Pancreas (tissue), 10 donors: ENCODE measurements at places on chromosomes 12 and 14.
A peak's percentile ranks its signal among the peaks of the same experiment; 100 is the strongest.

DNA sequence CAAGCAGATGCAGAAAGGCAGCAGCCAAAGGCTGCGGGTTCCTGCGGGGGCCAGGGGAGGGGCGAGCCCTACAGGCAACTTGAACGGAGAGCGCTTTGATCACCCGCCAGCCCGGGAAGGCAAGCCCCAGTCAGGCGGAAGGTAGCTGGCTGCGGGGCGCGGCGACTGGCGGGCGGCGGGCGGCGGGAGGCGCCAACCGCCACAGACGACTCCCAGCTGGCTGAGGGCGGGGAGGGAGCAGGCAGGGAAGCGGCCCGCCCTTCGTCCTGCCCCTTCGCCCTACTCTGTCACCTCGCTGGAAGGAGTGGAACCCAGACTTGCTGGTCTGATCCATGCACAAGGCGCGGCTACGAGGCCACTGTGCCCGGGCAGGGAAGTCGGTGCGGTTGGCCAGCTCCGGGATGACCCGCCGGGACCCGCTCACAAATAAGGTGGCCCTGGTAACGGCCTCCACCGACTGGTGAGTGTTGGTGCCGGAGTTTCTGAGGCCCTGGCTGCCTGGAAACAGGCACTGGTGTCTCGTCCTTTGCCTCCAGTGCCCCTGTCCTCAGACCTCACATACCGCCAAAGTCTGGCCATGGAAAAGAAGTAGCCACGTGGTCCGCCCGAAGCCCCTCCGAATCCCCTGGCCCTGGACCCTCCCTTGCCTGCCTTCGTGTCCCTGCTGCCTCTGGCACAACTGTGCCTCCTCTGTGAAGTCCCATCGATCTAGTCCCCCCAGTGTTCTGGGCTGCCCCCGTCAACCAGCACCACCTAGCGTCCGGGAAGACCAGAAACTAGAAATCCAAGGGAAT, 15.4 kb upstream of the CARMIL3 start:
- DNase-seq = peak; percentile 86

DNA sequence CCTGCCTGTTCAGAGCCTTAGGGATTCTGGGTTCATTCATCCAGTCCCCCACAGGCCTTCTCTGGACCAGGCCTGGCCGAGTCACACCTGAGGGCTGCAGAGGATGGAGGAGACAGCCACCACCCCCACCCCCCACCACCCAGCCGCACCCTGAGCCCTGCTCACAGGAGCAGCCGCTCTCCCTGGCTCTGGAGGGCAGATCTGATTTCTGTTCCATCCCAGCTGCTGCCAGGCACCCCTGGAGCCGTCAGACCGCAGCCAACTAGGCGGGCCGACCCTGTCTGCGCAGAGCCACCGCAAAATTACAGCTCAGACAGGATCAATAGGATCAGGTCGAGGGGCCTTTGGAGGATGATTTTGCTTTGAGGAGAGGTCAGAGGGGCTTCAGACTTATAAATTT, 154.6 kb upstream of the MYL2 start:
- no peak for DNase-seq

GRCh38 chr12:122421187-122421820, 1.2 kb downstream of the CLIP1 start:
- DNase-seq = peak; percentile 56

DNA sequence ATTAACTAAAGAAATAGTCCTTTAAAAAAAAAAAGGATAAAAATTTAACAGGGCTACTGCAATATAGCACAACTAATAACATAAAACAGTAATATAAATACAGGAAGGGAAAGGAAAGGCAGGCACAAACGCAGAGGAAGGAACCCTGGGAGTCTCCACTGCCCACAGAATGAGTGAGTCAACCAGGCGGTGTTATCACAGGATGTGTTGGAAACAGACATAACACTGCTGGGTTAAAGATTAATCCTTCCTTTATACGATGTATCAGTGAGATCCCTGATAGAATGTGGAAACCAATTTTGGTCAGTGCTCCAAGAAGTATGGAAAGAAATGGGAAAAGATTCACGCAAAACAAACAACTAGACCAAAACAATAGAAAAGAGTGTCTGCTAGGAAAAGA, 47.9 kb downstream of the FGD6 start:
- DNase-seq = no peak

DNA sequence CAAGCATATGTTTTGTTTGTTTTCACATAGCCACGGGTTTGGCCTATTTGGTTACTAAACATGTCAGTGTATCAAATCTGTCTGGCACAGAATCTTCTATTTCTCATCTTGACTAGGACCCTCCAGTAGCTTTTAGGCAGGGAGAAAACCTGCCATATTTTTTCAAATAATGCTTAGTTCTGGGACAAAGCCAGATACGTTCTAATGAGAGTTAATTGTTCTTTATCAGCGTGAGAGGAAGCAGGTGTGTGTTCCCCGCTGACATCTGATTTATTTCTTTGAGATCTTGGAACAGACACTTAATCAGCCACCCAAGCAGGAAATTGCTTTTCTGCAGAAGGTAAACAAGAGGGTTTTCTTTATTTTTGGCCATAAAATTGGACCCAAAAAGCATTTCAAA, 54.8 kb downstream of the GOLGA5 start:
- no peak for DNase-seq

- DNase-seq = no peak
These were observed 10.4 kb upstream of the RND1 start for GRCh38 chr12:48875944-48876515.
